IMR-90 (cell line): ENCODE measurements at places on chromosomes 5 and 9. TPM values are rescaled to one million over a fixed set of nuclear protein-coding genes. Genes with fewer than 3 reads are reported as not detected.
A peak's percentile ranks its signal among the peaks of the same experiment; 100 is the strongest.

GRCh38 chr5:4348423-4348822 lies 752.8 kb downstream of the IRX1 start:
- DNase-seq = no peak

DNA sequence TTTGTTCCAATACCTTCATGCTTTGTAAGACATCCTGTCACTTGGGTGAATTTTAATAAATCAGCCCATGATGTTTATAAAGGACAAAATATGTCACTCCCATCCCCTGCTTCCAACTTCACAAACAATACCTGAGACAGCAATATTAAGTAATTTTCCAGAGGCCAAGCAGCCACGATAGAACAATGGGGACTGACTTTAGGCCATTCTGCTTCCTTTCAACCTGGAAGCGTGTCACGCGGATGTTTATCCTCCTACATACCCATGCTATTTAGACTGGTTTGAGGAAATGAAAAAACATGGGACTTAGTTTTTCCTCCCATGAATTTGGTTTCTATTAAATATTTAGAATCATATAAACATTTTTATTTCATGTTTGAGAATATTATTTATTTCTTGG lies 82.9 kb downstream of the GRAMD2B start:
- DNase-seq = no peak

- DNase-seq = peak; percentile 58
These were observed 183.7 kb downstream of the GLIS3 start for GRCh38 chr9:4116071-4116581.

- no peak for DNase-seq
These were observed 83.6 kb downstream of the ANKH start for GRCh38 chr5:14787801-14788579.

SLIT3 gene
- 0.50 and 0.70 TPM in 2 replicates for polyA plus RNA-seq
